ENCODE measurements at places on chromosomes 3 and 15. TPM values are rescaled to one million over a fixed set of nuclear protein-coding genes. Genes with fewer than 3 reads are reported as not detected.

Gene SLC26A6
- total RNA-seq: 54.7 TPM

Gene WDR93
- 0.16 TPM for total RNA-seq

DNA sequence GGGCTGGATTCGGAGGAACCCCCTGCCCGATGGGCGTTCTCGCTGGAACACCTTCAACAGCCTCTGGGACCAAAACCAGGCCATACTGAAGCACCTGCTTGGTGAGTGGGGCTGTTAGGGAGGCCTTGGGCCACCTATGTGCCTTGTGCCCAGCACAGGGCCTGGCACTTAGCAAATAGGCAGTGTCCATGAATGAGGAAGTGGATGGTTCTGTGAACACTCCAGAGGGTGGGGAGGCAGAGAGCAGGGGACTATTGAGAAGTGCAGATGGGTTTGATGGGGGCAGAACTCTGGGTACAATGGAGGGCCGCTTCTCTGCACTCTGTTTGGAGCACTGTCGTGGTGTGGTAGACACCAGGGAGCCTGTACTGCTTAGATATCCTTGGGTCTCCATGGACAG, 1.5 kb downstream of the ECE2 start:
- no peak overlapping the region for H3K4me3 ChIP-seq
- H3K27ac ChIP-seq: no peak overlapping the region
- H3K4me1 ChIP-seq: no peaks in the 10 kb centered on the region
- DNase-seq: no peak
- no peaks in the 10 kb centered on the region for H3K36me3 ChIP-seq

- H3K4me3 ChIP-seq: no peak overlapping the region
- H3K4me1 ChIP-seq: no peaks in the 10 kb centered on the region
- no peak overlapping the region for H3K27ac ChIP-seq
- no peaks in the 10 kb centered on the region for H3K36me3 ChIP-seq
- no peaks in the 10 kb centered on the region for H3K27me3 ChIP-seq
Observed at GRCh38 chr3:139281522-139282196, 62.2 kb upstream of the MRPS22 start.

GRCh38 chr3:31671976-31672375, 139.3 kb downstream of the STT3B start:
- DNase-seq: no peak
- no peak overlapping the region for H3K27ac ChIP-seq
- no peaks in the 10 kb centered on the region for H3K36me3 ChIP-seq
- no peaks in the 10 kb centered on the region for H3K4me1 ChIP-seq
- H3K4me3 ChIP-seq: no peak overlapping the region

GRCh38 chr3:56303487-56303886, 164.8 kb downstream of the ERC2 start:
- H3K27me3 ChIP-seq: no peaks in the 10 kb centered on the region
- H3K27ac ChIP-seq: no peak overlapping the region
- H3K4me1 ChIP-seq: 0 out of 2 replicates have a peak, but pooled peaks cover 4% of the 10 kb centered on the region
- no peaks in the 10 kb centered on the region for H3K36me3 ChIP-seq
- no peak overlapping the region for H3K4me3 ChIP-seq
- peak; percentile 37 for DNase-seq
